ENCODE measurements at places on chromosomes 3 and 15.

- no peak for DNase-seq
Measured at GRCh38 chr15:32849769-32850668, 132.2 kb downstream of the GREM1 start.

DNA sequence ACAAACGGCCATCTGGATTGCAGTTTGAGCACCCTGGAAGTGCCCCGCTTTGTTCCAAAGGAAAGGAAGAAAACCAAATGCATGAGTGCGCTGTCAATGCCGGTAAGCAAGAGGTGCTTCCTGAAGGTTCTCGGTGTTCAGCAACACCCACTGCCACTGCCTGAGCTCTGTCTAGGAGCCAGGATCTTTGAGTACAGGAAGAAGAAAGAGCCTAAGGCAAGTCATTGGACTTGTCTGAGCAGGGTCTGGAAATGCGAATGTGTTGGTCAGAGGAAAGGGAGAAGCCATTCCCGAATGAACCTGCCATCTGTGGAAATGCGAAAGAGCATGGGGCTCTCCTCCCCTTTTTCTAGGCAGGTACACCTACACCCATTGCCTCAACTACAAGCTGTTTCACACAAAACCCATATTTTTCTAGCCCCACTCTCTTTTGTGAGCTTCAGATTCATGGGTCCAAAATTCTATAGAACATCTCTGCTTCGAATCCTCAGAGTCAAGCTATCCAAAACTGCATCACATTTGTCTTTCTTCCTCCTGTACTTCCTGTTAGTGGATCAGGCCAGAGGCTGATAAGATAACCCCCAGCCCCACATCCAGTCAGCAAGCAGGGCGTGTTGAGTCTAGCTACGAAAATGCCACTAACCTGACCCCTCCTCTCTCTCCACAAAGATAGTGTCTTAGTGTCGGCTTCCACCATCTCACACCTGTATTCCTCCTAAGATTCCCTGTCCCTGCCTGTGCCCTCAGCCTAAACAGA, 55.6 kb upstream of the C15orf61 start:
- DNase-seq = no peak

DNA sequence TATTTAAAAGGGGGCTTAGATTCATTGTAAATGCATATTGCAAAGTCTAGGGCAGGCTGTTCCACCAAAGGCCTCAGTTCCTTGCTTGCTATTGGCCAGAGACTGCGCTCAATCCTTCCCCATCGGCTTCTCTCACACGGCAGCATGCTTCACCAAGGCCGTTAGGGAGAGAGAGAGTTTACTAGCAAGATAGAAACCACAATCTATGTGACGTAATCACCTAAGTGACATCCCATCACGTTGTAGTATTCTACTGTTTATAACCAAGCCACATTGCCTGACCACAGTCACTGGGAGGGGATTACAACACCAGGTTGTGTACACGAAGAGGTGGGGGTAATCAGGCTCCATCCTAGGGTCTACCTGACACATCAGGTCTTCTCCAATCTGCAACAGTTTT, 16.0 kb upstream of the NPAP1 start:
- no peak for DNase-seq

DNA sequence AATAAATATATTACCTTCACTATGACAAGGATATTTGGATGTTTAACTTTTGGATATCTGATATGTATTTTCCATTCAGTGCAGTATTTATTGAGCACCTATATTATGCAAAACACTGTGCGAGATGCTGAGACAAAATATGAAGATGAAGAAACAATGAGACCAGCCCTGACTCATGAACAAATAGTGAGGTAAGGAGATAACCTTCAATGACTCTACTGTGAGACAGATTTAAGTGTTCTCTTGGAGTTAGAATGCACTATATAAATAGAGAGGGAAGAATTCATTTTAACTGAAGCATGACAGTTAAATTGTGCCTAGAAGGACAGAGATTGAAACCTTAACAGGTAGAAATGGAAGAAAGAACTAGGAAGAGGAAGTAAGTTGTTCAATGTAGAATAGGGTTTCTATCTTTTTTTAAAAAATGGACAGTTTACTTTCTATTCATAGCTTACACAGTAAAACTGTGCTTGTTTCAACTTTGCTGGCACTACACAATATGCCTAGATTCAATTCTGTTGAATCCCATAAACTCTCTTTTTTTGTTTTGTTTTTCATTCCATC, 124.2 kb downstream of the ZBTB20 start:
- DNase-seq = peak; percentile 11

GRCh38 chr3:108099679-108100428, 9.0 kb upstream of the CD47 start:
- no peak for DNase-seq

- no peak for DNase-seq
Measured at GRCh38 chr3:156226676-156227420, 106.5 kb downstream of the KCNAB1 start.

Measured in NCI-H1436 (cell line).